ENCODE measurements at places on chromosomes 5 and 9.

GRCh38 chr5:168776070-168776469, 196.9 kb upstream of the PANK3 start:
- no peak for DNase-seq

- DNase-seq = no peak
Measured at GRCh38 chr5:127941646-127942045, 141.9 kb upstream of the SLC12A2 start.

GRCh38 chr5:137858223-137858916, 9.3 kb upstream of the MYOT start:
- no peak for DNase-seq

- DNase-seq = no peak
Measured at GRCh38 chr5:72622170-72622760, 115.1 kb upstream of the ZNF366 start.

- DNase-seq = no peak
Measured at GRCh38 chr9:126032135-126032534, 285.0 kb downstream of the PBX3 start.

GRCh38 chr5:132420706-132421272, 51.3 kb downstream of the SLC22A5 start:
- no peak for DNase-seq

- DNase-seq = no peak
Measured at GRCh38 chr9:138077898-138078540, 200.4 kb downstream of the CACNA1B start.

GRCh38 chr9:131111186-131111853, 14.1 kb upstream of the NUP214 start:
- no peak for DNase-seq

GRCh38 chr5:79666758-79667157, 22.9 kb upstream of the CMYA5 start:
- no peak for DNase-seq

GRCh38 chr9:83271665-83272071, 208.7 kb upstream of the RASEF start:
- DNase-seq = no peak

GRCh38 chr9:137255448-137256114, 454 bp downstream of the NELFB start:
- no peak for DNase-seq

DNA sequence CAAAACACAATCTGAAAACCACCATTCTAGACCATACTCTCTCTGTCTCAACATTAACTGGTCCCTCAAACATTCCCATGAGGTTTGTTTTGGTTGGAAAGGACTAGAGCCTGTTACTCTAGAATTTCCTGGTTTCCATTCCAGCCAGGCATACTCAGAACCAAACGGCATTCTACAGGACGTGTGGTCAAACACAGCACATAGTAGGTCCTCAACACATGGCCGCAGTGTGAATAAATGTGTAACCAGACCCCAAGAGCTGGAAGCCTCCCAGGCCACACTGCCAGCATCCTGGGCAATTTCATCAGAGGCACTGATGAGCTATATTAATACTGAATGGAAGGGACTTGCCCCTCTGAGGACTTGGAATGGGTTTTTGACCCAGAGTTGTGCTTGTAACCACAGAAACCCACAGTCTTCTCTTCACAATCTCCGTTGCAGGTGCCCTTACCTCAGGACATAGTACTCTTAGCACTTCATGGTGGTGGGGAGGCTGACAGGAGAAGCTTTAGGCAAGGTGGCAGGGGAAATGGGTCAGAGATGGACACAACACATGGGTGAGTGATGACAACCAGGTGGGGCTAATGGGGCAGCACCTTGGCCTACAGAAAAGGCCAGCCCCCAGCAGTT, 66.0 kb downstream of the ZNF366 start:
- no peak for DNase-seq

DNA sequence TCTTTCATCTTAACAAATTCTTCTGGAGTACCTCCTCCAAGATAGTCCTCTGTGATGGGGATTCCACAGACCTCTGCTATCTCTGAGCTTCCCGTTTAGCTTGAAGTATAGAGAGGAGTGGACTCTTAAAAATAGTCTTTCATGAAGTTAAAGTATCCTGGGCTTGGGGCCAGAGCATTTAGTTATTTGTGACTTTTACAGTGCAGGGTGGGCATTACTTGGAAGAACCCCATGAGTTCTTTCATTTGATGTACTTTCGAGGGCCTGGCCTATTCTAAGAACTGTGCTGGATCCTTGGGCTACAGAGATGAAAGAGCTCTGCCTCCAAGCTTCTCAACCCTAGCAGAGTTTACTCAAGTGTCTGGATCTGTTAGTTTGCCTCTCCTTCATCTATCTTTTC, 131.5 kb downstream of the ZSWIM6 start:
- no peak for DNase-seq

DNA sequence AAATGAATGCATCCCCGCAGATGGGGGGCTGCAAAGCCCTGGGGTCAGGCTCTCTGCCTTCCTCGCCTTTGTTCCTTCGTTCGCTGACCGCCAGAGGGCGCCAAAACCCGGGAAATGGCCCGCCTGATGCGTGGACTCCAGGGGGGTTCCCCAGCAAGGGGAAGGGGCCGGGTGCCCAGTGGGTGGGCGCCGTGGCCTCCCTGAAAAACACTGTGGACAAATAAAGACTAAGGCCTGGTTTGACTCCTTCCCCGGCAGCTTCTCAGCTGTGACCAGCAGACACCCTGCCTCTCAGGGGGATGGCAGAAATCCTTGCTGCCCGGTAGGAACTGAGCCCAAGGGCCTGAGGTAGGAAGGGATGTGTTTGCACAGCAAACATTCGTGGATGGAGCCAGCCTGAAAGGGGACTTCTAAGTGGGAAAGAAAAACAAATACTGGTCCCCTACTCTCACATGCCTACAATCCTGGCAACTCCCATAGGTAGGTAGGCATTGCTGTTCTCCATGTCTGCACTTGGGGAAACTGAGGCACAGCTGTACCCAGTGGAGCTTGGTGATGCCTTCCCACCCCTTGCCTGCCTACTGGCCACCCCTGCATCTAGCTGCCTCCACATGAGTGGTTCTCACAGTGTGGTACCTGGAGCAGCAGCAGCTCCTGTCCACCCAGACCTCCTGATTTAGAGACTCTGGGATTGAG, 57.7 kb downstream of the DUSP1 start:
- DNase-seq = peak; percentile 63

DNA sequence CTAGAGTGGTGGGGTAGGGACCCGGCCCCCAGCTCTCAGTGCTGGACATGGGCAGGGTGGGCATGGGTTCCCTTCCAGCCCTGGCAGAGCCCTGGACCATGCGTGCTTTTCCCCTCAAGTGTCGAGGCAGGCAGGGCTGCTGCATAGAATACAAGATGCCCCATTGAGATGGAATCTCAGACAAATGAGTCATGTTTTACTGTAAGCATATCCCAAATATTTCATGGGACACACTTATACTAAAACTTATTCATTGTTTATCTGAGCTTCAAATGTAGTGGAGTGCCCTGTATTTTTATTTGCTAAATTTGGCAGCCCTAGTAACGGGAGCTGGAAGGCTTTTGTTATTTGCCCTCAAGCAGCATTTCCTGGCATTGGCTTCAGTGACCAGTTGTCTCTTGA, 3.2 kb upstream of the RNU6ATAC start:
- DNase-seq = no peak

DNA sequence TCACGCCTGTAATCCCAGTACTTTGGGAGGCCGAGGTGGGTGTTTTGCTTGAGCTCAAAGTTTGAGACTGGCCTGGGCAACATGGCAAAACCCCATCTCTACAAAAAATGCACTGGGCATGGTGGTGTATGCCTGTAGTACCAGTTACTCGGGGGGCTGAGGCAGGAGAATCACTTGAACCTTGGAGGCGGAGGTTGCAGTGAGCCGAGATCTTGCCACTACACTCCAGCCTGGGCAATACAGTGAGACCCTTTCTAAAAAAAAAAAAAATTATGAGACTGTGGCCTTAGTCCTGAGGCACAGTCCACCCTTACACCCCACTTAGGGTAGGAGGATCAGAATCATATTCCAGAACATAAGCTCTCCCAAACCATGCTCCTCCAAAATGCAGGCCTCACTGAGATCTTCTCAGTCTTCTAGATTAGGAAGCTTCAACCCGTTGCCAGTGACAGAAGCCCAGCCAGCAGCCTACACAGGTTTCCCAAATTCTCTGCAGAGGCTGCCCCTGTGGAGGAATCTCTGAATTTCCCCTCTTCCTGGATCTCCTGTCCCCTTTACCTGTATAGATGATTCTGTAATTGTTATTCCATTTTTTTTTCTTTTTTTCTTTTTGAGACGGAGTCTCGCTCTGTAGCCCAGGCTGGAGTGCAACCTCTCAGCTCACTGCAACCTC, 77.3 kb downstream of the BASP1 start:
- DNase-seq = no peak

- no peak for DNase-seq
Measured at GRCh38 chr9:15461601-15462000, 38.9 kb downstream of the SNAPC3 start.

DNA sequence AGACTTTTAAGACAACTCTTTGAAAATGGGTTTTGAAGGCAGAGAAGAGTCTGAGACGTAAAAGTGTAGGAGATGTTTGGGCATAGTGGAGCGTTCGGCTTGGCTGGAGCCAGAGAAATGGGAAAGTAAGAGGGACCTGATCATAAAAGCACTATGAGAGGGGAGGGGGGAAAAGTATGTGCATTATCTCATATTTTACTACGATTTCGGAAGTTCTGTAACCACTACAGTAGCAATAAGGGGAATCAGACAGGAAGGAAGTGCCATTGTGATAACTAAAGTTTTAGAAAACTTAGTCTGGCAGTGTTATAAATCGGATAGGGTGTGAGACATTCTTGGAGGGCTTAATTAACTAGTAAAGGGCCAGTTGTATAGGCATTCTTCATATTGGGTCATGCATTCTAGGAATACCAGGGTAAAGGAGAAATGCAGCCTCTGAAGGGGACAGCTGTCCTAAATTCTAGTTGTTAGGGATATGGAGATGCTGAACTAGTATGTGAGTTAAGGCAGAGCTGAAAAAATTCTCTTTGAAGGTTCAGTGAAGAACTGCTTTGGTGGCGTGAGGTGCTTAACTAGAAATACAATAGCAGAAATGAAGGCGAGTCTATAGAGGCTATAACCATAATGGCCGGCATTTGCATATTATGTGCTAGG, 83.8 kb upstream of the FREM1 start:
- DNase-seq = no peak

DNA sequence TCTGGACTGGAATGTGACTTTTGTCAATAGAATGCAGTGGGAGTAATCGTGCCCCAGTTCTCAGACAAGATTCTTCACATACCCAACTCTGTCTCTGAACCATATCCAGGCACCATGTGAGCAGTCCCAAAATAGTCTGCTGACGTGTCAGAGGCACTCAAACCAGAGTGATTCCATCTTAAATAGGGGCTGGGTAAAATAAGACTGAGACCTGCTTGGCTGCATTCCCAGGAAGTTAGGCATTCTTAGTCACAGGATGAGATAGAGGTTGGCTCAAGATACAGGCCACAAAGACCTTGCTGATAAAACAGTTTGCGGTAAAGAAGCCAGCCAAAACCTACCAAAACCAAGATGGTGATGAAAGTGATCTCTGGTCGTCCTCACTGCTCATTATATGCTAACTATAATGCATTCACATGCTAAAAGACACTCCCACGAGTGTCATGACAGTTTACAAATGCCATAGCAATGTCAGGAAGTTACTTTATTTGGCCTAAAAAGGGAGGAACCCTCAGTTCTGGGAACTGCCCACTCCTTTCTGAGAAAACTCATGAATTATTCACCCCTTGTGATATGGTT, 16.9 kb upstream of the PLCXD3 start:
- no peak for DNase-seq

DNA sequence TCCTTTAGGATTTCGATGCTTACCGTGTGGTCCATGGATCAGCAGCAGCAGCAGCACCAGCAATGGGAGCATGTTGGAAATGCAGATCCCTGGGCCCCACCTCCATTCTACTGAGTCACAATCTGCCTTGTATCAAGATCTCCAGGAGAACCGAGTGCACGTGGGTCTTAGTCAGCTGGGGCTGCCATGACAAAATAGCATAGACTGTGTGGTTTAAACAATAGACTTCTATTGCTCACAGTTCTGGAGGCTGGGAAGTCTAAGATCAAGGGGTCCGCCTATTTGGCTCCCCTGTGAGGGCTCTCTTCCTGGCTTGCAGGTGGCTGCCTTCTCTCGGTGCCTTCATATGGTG, 1.3 kb upstream of the PROP1 start:
- DNase-seq = no peak

DNA sequence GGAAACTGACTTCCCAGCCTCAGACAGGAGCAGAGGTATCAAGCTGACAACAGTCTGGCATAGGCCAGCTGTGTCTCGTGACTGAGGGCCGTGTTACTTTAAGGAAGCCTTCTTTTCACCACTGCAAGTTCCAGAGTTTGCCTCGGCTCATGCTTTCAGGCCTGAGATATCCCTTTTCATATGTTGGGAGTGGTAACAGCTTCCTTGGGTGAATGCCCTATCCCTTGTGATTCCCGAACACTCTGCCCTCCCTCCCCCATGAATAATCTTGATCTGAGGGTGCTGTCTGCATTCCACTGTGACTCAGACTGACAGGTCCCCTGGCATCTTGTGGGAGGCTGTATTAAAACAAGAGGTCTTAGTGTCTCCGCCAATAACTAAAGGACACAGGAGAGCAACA, 49.7 kb upstream of the ARL15 start:
- DNase-seq = no peak

GRCh38 chr5:1500411-1501091, 23.2 kb downstream of the LPCAT1 start:
- no peak for DNase-seq

DNA sequence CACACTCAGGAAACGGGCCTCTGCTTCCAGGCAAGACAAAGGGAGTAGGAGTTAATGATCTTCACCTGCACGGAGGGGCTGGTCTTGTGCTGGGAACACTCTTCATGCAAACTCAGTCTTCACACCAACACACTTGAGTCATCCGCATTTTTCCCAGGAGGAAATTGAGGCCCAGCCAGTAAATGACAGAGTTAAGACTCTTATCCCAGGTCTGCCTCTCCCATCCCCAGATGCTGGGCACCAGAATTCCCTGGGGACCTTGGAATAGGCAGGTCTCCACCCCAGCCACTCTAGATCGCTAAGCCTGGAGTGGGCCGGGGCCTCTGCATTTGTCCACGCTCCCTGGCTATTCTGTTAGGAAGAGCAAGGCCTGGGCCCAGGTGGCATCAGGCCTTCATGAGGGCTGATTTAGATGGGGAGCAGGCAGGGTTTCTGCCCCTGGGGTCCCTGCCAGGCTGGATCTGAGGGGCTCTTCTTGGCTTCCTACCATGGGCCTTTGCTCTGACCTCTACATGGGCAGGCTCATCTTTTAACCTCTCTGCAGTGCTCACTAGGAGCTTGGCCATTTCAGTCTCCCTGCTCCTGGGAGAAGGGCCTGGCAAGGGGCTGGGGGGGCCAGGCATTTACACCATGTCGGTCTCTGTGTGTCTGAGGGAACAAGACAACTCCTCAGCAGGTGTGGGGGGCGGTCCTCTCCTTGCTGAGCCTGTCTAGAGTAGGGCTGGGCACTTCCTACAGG, 77.3 kb downstream of the AMBP start:
- no peak for DNase-seq

DNA sequence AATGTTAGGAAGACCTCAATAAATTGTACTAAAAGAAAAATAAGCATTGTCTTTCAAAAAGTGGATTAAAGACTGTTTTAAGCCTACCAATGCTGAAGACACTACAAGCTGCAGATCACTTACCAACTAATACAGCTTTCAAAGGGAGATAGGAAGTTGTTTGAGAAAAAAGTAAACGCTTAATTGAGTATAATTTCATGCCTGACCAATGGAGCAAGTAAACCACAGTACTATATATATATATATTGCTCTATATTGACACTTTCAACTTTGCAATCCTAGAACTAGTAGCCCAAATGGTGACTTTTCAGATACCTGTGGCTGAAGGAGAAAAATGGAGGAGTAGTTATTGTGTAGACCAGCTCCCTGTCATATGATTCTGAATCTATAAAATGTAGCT, 85.7 kb downstream of the FREM1 start:
- DNase-seq = no peak
